HS-5 (cell line): ENCODE measurements at places on chromosomes 7 and 10.

DNA sequence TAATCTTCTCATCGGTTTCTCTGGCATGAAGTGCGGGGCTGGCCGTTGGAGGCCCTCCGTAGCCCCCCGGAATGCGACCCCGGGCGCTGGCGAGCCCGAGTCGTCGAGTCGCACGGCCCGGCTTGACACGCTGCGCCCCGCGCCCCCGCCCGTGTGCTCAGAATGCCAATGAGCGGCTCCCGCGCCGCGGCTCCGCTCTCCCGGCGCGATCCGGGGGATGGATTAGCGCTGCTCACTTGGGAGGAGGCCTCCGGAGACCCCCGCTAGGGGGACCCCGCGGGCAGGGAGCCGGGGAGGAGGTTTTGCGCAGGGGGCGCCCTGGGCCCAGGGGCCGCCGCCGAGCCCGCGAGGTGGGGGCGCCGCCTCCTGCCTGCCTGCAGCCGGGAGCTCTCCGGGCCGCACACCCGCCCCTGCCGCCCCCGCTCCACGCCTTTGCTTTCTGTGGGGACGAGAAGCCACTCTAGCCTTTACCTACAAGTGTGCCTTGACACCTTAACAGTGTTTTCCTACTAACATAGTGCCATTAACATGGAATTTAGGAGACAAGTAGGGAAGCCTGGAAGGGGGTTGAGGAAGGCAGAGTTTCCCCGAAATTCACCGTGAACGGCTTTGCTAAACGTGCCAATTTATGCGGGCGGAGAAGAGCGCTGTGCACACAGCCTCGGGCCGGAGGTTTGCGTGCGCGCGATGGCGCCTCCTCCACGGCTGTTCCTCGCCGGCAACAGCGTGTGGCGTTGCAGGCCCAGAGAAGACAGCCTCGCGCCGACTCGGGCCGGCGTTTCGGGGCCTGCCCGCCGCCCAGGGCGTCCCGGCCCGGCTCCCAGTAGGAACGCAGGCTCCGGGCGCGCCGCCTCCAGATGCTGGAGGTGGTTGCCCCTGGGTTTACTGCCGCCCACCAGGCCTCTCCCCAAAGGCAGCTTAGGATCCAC is 7.1 kb downstream of the SHH start:
- DNase-seq: no peak

DNA sequence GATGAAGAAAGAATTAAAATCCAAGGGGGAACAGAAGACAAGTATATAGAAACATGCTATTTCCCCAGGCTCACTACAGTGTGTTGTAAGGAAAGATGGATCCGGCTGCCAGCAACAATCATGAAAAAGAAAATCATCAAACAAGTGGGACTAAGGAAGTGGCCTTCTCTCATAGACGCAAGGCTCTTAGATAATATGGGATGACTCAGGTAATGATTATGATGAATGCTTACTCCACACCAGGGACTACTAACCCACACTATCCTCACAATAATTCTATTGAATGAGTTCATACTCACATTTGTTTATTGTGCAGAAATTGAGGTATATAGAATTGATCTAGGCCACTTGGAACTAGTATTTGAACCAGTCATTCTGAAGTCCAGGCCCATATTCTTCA is 111.2 kb upstream of the BET1 start:
- DNase-seq: no peak

DNA sequence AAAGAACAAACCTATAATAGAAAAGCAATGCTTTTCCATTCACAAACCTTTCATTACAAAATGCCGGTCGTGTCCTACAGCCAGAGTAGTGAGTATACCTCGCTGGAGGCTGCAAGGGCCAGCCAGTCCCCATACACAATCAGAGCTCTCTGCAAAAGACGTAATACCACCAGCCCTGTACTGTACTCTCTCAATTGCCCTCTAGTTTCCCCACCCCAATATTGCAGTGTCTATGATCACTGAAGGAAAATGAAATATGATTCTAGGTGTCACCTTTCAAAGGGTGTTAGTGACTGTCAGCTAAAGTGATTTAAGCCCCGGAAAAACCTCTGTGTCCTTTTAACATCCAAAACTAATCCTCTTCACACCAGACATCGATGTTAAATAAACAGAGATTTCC is 24.8 kb downstream of the PLXNA4 start:
- no peak for DNase-seq

DNA sequence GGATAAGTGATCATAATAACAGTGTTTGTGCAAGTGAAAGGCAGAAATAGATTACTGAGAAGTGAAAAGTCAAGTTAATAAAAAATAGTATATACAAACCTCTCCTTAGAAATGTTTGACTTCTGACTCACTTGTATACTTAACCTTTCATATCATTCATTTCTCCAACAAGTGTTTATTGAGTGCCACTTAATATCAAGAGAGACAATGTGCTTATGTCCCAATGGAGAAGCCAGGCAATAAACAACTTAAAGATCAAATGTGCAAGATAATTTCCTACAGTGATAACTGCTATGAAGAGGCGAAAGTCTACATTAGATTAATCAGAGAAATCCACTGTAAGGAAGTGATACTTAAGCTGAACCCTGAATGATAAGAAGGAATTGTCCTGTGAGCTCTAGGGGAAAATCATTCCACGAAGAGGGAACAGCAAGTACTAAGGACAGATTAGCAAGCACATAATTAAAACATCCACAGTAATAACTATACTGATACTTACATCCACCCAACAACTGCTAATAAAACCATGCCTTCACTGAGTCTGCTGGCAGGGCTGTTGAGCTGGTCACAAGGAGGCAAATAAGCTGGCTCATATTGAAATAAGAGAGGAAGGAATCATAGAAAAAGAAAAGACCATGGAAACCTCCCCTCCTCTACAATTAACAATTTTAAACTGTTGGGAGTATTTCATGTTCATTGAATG is 203.5 kb downstream of the CTNNA3 start:
- no peak for DNase-seq

DNA sequence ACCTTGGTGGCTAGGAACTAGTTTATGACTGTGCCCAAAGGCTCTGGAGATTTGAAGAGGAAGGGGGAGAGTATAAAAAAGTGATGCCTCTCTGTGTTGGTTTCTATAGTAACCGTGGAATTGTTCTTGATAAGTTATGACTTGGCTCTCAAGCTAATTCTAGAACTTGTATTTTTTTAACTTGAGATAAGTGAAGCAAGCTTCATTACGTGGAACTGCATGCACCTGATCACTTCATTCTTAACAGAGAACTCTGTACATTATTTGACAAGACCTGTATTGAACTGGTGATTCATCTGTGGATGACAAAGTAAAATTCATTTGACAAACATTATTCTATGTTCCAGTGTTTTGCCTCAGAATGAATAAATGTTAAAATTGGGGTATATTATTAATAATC is 1452.2 kb downstream of the REEP3 start:
- DNase-seq: no peak
